ENCODE measurements at places on chromosomes 3 and 15.

GRCh38 chr15:67843571-67844387 is 3.9 kb upstream of the RNU6-1 start:
- DNase-seq: no peak

- no peak for DNase-seq
Measured at GRCh38 chr15:47293466-47294162, 423.7 kb upstream of the SEMA6D start.

DNA sequence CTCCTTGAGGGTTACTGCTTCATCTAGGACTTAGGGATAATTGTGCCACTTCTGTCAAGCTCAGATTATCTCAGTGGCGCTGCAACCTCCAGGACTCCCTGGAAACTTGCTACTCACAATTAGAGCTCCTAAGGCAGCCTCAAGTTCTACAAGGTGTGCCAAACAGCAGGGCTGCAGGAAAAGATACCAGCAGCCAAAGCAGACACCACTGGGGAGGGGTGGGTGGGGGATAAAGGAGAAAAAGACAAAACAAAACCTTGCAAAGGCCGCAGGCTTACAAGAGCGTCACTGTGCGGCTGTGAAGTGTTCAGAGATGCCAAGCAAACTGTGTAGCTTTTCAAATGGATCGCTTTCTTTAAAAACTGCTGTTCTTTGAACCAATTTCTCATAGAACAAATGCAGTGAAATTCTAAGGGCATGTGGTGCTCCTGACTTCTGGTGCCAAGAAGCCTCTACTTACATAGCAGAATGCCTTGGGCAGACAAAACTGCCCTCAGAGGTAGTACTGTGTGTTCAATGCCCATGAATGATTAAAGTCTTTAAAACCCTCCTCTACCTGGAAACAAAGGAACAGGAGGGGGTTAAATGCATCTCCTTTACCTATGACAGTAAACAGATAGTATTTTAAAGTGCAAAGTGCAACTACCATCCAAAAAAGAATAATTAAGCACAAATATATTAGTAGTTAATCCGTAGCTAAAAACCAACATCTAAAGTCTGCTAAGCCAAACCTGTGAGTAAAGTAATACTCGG is 353.4 kb downstream of the FOXP1 start:
- DNase-seq: peak; percentile 56

GRCh38 chr3:58308728-58309127 is 2.4 kb downstream of the HTD2 start:
- DNase-seq: no peak

DNA sequence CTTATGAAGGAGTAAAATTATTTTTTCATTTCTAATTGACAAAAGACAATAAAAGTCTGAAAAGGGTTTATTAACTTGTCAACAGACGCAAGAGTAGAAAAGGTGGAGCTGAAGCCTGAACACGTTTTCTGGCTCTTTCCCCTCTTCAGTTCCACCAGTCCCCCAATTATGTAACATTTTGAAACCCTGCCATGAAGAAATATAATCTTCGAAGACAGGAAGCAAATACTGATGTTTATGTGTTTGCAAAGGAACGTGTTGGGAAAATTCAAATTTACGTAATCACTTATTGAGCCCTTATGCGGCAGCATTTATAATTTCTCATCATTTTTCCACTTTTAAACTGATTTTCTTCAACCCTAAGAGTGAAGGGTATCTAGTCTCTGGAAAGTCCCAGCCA is 767 bp downstream of the AP3S2 start:
- no peak for DNase-seq

DNA sequence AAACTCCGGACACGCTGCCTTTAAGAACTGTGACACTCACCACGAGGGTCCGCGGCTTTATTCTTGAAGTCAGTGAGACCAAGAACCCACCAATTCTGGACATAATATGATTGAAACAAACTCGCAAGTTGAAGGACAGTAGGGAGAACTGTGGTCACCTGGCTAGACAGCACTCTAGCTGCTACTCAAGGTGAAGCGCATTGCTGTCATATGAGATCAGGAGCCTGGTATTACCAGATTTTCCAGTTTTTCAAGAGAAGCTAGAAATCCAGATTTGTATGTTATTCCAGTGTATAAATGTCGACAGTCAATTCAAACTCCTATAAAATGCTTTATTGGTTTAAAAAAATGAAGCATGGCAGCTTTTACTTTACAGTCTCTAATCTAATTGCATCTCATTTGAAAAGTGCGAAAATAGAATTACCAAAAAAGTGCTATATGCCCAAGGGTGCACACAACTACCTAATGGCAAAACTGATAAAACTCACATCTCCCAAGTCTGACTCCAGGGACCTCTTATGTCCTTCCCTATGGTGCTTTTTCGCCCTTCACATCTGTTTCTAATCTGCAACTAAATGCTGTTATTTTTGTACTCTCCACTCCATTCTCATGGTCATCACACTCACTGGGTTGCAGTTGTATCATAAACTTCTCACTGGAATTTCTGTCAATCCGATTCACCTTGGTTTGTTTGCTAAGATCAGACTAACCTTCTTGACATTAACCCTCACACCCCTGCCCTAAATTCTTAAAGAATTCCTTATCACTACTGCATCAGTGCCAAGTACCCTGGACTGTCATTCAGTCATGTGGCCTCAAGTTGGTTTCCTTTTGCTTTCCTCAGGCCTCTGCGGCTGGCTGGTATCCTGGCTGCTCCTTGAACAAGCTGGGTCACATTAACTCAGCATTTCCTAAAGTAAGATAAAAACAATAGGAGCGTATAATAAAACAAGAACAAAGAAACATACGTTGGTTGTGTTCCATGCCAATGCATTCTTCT is 31.5 kb upstream of the ARHGEF26 start:
- no peak for DNase-seq

- DNase-seq: no peak
Measured at GRCh38 chr3:24506966-24507775, 12.5 kb upstream of the THRB start.

DNA sequence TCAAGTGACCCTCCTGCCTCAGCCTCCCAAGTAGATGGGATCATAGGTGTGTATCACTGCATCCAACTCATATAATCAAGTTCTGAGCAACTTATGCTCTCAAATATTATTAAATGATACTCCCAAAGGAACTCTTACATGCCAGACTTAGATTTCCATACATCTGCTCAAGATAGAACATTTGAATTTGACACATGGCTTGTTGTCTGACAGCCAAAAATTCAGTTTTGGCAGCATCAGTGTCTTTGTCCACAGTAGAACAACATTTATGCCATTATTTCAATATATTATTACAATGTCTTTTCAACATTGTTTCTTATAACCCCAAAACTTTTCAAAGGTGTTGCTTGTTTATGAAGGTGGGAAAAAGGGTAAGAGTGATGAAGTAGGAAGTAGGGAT is 116.2 kb downstream of the SUCNR1 start:
- no peak for DNase-seq

- DNase-seq: no peak
Measured at GRCh38 chr15:25251700-25252390, 187.0 kb downstream of the UBE3A start.

- DNase-seq: no peak
Measured at GRCh38 chr3:55546866-55547669, 60.0 kb upstream of the WNT5A start.

DNA sequence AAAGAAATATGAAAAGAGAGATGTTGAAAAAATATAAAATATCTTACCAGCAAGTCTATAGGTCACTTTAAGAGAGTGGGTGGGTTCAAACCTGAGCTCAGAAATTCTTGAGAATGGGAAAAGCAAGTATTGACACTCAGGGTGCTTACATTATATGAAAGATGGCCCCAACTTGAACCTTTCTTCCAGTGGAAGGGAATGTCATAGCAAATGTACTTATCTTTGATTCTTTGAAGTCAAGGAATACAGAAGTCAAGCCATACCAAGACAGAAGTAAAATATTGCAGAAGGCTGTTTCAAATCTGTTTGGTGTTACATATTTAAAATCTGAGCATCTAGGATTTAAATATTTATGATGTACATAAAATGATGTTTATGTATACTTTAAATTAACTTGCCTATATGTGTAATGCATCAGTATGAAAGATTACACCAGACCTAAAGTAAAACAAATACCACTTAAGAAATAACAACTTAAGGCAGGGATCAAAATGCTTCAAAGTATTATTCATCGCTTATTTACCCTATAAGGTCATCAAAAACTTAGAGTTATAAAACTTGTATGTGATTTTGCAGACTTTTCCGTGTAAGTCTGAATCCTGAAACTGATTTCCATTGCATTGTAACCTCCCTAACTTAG is 8.7 kb downstream of the MME start:
- no peak for DNase-seq

DNA sequence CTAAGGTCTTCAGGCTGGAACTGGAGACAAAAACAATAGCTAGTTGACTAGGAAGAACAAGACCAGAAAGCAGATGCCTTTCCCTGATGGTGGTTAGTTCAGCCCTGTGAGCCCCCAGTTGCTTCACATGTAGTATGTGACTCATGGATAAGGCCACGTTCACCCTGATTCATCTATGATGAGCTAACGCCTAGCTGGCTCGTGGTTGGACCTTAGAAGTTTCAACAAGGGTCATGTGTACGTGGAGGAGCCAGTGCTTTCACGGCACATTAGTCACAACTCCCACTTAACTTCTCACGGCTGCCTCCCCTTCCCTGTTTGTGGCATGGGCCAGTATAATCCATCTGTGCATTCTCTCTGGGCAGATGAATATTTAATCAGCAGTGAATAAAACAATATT is 20.6 kb downstream of the COL8A1 start:
- DNase-seq: no peak

DNA sequence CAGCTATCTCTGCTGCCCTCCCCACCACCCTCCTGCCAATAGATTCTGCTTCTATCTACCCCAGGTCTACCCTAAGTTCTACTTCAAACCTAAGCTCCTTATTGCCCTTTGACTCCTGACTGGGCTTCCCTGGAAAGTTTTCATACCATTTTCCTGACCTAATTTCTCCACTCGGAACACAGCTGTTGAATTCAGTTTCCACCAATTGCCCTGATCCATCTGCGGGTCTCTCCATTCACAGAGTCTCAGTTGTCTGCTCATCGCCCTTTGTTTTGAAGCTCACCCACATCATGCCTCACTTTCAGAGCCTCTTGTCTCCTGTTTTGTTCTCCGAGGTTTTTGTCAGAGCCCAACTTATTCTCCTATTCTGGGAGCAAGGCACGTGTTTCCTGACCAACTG is 56.8 kb upstream of the ABI3BP start:
- no peak for DNase-seq

- no peak for DNase-seq
Measured at GRCh38 chr3:104392327-104392726, 974.4 kb upstream of the ALCAM start.

DNA sequence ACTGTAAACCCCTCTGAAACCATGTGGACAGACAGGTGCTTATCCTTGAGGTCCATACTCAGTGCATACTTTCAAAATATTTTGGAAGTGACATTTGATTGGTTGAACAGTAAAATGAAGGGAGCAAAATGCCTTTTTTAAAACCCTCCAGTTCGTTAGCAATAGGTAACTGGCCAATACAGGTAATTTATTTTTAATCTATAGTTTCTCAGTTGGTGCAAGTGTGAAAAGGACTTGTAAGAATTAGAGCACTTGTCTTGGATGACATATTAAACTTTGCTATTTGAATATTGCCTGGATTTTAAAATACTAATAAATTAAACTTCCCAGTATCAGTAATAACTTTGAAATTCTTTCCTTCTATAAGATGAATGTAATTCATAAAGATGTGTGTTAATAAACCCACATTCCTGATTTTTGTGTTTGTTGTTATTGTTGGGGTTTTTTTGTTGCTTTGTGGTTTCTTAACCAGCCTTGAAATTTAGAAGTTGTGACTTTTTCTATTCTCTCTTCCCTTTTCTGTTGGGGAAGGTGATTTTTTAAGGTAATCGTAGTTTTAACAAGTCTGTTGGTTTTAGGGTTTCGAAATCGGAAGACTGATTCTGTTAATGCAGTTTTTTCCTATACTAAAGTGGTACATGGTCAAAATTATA is 90.0 kb downstream of the STT3B start:
- no peak for DNase-seq

DNA sequence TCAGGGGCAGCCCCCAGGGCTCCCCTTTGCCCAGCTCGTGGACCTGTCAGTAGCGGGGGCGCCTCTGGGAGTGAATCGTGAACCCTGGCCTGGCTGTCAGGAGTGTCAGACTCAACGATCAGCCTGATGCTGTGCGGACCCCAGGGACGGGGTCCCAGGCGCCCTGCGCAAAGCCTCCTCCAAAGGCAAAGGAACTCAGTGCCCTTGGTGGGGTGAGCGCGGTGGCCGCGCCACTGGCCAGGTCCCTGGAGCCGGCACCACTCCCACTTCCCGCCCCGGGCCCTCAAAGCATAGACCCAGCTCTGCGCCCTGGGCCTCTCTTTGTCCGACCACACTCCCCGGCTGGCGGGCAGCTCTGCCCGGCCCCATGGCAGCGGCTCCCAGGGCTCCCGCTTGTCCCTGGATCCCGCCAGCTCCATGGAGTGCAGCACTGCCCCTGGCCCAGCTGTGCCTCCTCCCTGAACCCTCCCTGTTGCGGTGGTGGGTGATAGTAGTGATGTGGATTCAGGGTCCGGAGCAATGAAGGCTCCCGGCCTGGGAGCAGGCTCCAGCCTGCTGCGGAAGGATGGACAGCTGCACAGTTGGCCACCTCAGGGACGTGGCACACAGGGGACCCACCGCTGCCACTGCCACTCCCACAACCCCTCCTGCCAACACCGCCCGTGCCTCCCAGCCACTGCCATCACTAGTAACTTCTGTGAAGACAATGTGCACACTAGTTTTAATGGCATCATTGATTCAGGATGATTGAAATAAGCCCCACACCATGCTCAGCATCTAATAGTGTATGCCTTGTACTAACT is 263.8 kb downstream of the ZBBX start:
- no peak for DNase-seq

DNA sequence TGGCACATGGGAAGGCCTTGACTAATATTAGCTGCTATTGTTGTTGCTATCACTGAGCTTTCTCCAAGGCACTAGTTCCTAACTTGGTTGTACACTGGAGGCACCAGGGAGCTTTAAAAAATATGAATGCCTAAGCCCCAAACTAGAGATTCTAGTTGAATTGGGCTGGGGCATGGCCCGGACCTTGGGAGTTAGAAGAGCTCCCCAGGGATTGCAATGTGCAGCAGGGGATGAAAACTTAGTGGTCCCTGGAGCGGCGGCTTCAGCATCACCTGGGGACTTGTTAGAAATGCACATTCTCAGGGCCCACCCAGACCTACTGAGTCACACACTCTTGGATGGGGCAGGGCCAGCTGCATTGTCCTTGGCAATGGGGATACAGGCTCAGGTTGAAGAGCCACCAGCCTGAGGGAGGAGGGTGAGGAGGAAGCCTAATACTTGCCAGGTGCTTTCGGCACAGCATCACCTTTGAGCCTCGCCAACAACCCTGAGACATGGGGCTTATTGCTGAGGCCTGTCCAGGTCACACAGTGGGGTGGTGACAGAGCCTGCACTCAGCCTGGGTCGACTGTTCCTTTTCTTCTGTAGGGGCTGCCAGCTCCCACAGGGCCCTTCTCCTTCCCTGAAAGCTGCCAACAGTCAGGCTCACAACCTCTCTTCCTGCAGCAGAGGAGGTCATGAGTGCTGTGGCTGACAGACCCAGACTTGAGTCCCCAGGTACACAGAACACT is 84.5 kb downstream of the ATP2B2 start:
- no peak for DNase-seq

- no peak for DNase-seq
Measured at GRCh38 chr15:72838311-72838731, 54.8 kb upstream of the ADPGK start.

- no peak for DNase-seq
Measured at GRCh38 chr3:186920796-186921195, 9.5 kb upstream of the ST6GAL1 start.

GRCh38 chr15:65335278-65336055 is 31.0 kb downstream of the RNU5B-1 start:
- no peak for DNase-seq

Data from CD4-positive, alpha-beta T cell treated with Interleukin-17A for 4 hours (primary cell).